ENCODE measurements at places on chromosomes 11 and 22.

DNA sequence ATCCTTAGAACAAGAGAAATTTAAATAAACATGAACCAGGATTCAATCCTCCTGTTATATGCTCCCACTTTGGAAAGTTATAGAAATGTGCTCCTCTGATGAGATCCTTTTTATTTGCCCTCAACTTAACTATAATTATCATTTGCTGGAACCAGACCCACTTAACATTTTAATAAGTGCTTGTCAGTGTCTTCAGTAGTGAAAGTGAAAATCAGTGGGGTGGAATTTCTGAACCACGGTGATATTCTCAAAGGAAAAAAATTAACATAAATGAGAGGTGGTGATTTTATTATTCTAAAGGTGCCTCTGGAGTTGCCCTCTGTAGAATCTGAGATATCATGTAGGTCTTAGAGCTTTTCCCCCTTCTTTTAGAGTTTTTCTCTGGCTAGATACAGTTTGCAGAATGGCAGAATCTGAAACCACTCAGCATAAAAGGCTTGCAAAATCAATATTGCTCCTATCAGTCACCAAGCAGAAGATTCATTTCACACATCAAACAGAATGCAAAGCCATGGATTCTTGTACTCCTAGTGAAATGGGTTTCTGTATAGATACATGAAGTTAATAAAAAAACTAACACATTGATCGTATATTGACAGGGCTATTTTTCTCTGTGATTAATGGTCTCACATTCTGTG lies 213.2 kb downstream of the LUZP2 start:
- DNase-seq, result no peak

GRCh38 chr11:59152312-59152951 lies 9.8 kb downstream of the FAM111A start:
- DNase-seq, result no peak

DNA sequence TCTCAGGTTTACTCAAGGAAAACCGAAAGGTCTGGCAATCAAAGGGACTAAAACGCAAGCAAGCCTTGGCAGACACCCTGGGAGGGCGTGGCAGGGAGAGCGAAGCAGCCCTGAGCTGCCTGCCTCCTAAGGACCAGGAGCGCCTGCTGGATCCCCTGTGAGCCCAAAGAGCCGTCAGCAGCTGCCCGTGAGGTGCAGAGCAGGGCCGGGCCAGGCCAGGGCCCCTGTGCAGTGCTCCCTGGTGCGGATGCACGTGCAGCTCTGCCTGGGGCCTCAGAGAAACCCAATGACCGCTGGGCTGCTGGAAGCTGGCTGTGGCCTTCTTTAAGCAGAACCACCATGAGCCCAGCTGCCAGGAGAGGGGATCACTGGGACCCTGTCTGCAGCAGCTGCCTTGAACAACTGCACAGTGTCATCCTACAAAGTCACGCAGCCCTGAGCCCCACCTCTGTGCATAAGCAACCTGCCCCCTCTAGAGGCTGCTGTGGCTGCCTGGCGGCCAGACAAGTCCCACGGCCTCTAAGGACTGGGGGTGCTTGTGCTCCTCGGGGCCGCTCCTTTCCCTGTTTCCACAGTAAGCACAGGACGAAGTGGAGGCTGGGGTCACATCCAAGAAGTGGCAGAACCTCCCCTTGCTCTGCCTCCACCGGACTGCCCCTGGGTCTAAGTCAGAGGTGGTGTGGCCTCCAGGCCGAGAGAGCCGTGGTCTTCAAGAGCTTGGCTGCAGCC lies 29.1 kb upstream of the COMT start:
- no peak for DNase-seq

GRCh38 chr11:107547961-107548360 lies 17.6 kb downstream of the ALKBH8 start:
- no peak for DNase-seq

- DNase-seq, result no peak
Measured at GRCh38 chr22:44172370-44173108, 8.2 kb upstream of the PARVG start.

DNA sequence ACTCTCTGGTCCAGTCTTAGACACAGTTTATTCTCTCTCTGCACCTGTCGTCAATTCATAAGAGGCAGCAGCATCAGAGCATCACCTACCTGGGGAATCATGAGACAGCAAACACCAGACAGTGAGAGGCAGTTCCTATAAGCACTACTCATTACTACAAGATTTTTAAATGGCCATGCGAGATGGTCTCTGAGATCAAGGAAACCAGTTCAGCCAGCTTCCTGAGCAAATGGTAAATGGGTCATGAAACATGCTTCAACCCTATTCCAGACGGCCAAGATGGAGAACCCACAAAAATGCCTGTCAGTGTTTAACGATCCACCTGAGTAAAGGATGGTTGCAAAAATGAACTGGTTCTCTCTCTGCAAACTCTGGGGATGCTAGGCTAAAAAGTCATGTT lies 52.9 kb downstream of the SYTL2 start:
- no peak for DNase-seq

DNA sequence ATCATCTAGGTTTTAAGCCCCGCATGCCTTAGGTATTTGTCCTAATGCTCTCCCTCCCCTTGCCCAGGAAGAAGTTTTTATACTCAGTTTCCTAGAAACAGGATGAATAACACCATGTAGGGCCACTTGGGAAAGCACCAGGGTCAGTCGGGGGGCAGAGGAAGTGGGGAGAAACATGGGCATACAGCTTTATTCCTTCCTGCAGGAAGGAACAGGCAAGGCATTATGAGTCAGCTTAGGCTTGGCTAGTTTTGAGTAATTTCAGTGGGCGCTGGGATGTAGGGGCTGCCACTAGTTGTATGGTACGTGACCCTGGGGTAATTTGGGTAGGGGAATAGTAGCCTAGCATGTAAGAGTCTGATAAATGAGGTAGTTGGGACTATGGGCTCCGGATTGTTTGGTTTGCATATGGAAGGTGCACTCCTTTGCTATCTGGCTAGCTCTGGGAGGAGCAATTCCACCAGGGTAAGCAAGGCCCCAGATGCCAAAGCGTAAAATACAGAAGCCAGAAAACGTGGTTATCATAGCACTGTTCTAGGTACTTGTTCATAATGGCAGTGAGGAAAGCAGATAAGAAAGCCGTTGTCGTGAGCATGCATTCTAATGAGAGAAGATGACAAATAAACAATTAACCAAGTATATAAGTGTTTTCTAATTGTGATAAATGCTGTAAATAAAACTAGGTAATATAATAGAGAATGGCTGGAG lies 24.8 kb downstream of the ACER3 start:
- no peak for DNase-seq

- no peak for DNase-seq
Measured at GRCh38 chr22:27880778-27881394, 38.2 kb downstream of the PITPNB start.

All from iPS DF 19.7 (cell line).